Dermis lymphatic vessel endothelial cell (primary cell): ENCODE measurements at places on chromosomes 4 and X. TPM values are rescaled to one million over a fixed set of nuclear protein-coding genes. Genes with fewer than 3 reads are reported as not detected.

Gene CFP
- total RNA-seq = 0.09 and 0.11 TPM in 2 replicates

Gene KCTD8
- 0.09 and 0.65 TPM in 2 replicates for total RNA-seq

Gene KIAA0232
- total RNA-seq = 15.5 and 18.8 TPM in 2 replicates

Gene PGAM4
- 0.11 TPM in 1 of 2 replicates, not detected in the other for total RNA-seq

Gene ZNF827
- 1.2 and 1.5 TPM in 2 replicates for total RNA-seq

Gene PRKG2
- not detected in 2 replicates for total RNA-seq

Gene NUP62CL
- total RNA-seq = 0.11 TPM in 1 of 2 replicates, not detected in the other

Gene GAGE1
- not detected in 2 replicates for total RNA-seq

Gene NEUROG2
- not detected in 2 replicates for total RNA-seq

Gene ELF4
- 10.1 and 10.7 TPM in 2 replicates for total RNA-seq

Gene ADAM29
- not detected in 2 replicates for total RNA-seq

Gene ASB9
- total RNA-seq = 0.43 and 0.54 TPM in 2 replicates

Gene MAGEA11
- not detected in 2 replicates for total RNA-seq

Gene HNRNPD
- total RNA-seq = 23.4 and 39.3 TPM in 2 replicates

Gene BEX4
- 26.5 and 31.6 TPM in 2 replicates for total RNA-seq

Gene GPR82
- not detected in 2 replicates for total RNA-seq

Gene TLL1
- total RNA-seq = 33.6 and 39.5 TPM in 2 replicates

Gene PITX2
- 0.09 and 0.11 TPM in 2 replicates for total RNA-seq

Gene NXF2
- total RNA-seq = not detected in 2 replicates

Gene MAGEA6
- not detected in 2 replicates for total RNA-seq

Gene RAB41
- not detected in 2 replicates for total RNA-seq

Gene MAMLD1
- total RNA-seq = 0.52 and 0.65 TPM in 2 replicates

Gene SLC10A6
- total RNA-seq = 1.4 and 7.9 TPM in 2 replicates

Gene BLTP1
- total RNA-seq = 106 and 117 TPM in 2 replicates

Gene ELK1
- 10.3 and 10.9 TPM in 2 replicates for total RNA-seq

Gene TLR1
- 5.5 and 8.1 TPM in 2 replicates for total RNA-seq

Gene FGFR3
- total RNA-seq = 1.3 TPM in 2 replicates

Gene WFS1
- 62.2 and 79.8 TPM in 2 replicates for total RNA-seq

Gene GPR34
- not detected in 2 replicates for total RNA-seq

Gene CC2D2A
- 4.6 and 5.2 TPM in 2 replicates for total RNA-seq

Gene ZNF630
- 1.4 and 1.5 TPM in 2 replicates for total RNA-seq

Gene SMARCA1
- 19.7 and 23.0 TPM in 2 replicates for total RNA-seq

Gene GUCY2F
- under 0.01 TPM in 1 of 2 replicates, not detected in the other for total RNA-seq

Gene SH3RF1
- 7.0 and 7.6 TPM in 2 replicates for total RNA-seq

Gene FHDC1
- total RNA-seq = 0.33 and 0.43 TPM in 2 replicates

Gene HOPX
- total RNA-seq = 0.34 TPM in 1 of 2 replicates, not detected in the other

Gene TMEM31
- total RNA-seq = 0.09 TPM in 1 of 2 replicates, not detected in the other

Gene MEPE
- total RNA-seq = not detected in 2 replicates

Gene DCAF12L2
- not detected in 2 replicates for total RNA-seq

Gene ZFP42
- not detected in 2 replicates for total RNA-seq
